ENCODE measurements at places on chromosomes 1 and 21.

- DNase-seq, result no peak
Observed at GRCh38 chr1:161908264-161908663, 115.4 kb downstream of the OLFML2B start.

- DNase-seq, result no peak
Observed at GRCh38 chr1:21206117-21206516, 29.4 kb upstream of the EIF4G3 start.

- DNase-seq, result no peak
Observed at GRCh38 chr1:106957795-106958194, 98.7 kb upstream of the PRMT6 start.

GRCh38 chr1:175219774-175220173 is 27.2 kb upstream of the KIAA0040 start:
- no peak for DNase-seq

- DNase-seq, result no peak
Observed at GRCh38 chr1:212769459-212770167, 22.0 kb downstream of the NSL1 start.

DNA sequence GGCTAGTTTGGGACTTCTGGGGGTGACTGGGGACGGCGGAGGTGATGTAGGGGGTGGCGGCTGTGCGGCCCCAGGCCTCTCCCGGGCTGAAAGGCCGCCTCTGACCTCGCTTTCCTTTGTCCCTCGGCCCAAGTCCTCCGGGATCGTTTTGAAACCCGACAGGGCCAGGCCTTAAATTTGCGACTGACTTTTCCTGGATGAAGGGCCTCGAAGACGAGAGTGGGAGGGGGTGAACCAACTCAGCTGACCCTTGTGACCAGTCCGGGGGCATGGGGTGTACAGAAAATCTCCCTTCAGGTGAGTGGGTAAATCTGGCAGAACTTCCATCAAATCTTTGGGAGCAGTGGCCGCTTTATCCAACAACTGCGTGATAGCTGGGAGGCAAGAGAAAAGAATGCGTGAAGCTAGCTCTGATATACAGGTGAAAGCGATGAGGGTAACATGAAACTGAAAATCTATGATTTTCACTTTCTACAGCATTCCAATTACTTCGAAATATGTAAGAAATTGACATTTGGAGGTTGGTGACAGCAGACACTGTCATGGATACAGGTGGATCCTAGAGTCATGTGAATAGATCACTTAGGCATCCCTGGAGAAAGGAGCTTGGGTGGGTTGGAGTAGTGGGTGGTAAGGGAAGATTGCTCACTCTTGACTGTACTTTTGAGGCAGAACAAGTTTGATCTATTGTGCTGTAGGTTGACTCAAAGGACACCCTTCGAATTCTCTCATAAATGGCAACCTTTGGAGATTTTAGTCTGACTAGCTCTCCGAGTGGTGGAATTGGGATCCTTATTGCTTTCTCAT is 885 bp downstream of the AHCYL1 start:
- no peak for DNase-seq

- no peak for DNase-seq
Observed at GRCh38 chr1:151311589-151312331, 15.5 kb downstream of the PI4KB start.

GRCh38 chr1:33618636-33619035 is 146.2 kb downstream of the ZSCAN20 start:
- no peak for DNase-seq

DNA sequence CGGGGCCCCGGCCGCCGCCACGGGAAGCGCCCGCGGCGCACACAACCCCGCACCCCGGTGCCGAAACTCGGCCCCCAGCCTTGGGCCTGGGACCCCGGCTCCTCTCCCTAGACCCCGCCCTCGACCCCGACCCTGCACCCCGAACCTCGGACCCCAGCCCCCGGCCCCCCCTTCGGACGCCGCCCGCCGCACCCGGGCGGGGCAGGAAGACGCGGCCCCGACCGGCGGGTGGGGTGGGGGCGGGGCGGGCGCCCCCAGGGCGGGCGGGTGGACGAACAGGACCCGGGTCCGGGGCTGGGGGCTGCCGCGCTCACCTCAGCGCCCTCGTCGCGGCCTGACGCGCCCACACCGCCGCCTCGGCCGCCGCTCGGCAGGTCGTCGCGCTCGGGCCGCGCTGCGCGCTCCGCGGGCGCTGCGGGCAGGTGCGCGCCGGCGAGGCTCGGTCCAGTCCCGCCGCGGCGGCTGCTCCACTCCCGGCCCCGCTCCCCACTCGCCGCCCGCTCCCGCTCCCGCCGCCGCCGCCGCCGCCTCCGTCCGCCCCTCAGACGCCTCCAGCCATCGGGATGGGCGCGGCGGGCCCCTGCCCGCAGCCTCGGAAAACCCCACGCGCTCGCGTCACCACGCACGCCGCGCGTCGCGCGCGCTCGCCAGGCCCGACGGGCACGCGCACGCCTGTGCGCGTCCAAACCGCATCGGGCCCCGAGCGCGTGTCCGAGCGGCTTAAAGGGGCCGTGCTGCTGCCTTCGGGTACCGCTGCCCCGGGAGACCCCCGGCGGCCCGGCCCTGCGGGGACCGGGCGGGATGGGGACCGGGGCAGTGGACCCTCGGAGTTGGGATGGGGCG is at the start of gene GNB1:
GNB1 (minus strand) TSS at position 582 of the 843 bp plus-strand sequence. CDS start 65,634 bp downstream, outside the sequence.
- DNase-seq, result peak; percentile 91

DNA sequence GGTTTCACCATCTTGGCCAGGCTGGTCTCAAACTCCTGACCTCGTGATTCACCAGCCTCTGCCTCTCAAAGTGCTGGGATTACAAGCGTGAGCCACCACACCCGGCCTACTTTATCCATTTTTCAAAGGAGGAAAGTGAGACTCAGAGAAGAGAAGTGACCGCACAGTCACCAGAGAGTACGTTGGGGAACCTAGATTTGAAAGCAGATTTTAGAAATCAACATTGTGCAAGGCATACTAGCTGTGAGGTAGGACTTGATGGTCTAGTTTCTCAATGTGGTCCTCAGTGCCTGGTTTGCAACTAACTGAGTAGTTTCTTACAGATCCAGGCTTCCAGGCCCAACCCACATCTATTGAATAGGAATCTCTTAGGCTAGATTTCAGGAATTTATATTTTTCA is 1.7 kb upstream of the PRCC start:
- DNase-seq, result no peak

- DNase-seq, result no peak
Observed at GRCh38 chr1:36089393-36090121, 865 bp downstream of the ADPRS start.

GRCh38 chr1:53001128-53001527 is 60.9 kb upstream of the PODN start:
- no peak for DNase-seq

GRCh38 chr1:230861970-230862595 is 6.2 kb downstream of the C1orf198 start:
- DNase-seq, result no peak

DNA sequence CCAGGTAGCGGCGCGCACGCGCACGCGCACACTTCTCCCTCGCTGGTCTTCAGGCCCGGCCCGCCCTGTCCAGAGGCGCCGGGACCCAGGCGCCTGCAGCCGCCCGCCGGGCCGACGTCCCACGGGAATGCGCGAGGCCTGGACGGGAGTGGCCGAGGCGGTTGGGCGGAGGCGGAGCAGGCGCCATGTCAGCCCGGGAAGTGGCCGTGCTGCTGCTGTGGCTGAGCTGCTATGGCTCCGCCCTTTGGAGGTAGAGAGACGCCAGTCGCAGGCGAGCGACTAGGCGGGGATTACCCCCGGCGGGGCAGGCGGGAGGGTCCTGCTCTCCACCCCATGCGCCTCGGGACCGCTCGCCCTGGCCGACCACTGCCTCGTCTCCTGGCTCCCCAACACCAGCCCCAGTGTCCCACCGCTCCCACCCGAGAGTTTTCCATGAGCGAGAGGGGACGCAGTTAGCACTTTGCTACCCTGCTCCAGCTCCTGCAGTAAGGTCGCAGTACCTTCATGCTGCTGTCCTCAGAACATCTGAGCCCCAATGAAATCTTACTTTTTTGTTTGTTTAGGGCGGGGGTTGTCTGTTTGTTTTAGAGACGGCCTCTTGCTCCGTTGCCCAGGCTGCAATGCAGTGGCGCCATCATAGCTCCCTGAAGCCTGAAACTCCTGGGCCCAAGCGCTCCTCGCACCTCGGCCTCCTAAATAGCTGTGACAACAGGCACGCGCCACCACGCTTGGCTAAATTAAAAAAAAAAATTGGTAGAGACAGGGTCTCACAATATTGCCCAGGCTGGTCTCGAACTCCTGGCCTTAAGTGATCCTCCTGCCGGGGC is at the start of gene CATSPERE:
CATSPERE (plus strand) TSS at position 29 of the 827 bp plus-strand sequence; CDS start at position 186, 157 bp downstream.
- peak; percentile 73 for DNase-seq

- no peak for DNase-seq
Observed at GRCh38 chr21:17416139-17416538, 96.7 kb upstream of the CXADR start.

GRCh38 chr1:74766579-74766978 is 33.6 kb downstream of the TYW3 start:
- DNase-seq, result no peak

DNA sequence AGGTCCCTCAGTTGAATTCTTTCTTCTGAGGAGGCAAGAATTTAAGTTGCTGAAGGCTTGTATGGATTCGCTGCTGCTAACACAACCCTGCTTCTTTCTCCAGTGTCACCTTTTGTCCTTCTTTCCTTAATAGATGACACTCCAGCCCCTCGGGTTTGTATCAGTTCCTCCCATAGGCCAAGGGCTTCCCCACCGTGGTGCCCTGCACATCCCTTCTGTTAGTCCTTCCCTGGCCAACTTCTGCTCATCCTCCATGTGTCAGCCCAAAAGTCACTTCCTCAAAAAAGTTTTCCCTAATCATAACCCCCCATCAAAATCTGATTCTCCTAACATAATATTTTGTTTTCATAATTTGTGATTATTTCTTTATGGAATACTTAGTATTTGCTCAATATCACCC is 190.4 kb downstream of the RHOU start:
- DNase-seq, result no peak

Measured in NCI-H2171 (cell line).